IPS DF 19.7 (cell line): ENCODE measurements at places on chromosomes 2 and 18.

GRCh38 chr18:48751727-48752468, 198.9 kb downstream of the SMAD7 start:
- no peak for DNase-seq

GRCh38 chr2:216151313-216152025, 42.3 kb downstream of the XRCC5 start:
- no peak for DNase-seq

- no peak for DNase-seq
Measured at GRCh38 chr18:40555914-40556313, 1399.1 kb upstream of the PIK3C3 start.

DNA sequence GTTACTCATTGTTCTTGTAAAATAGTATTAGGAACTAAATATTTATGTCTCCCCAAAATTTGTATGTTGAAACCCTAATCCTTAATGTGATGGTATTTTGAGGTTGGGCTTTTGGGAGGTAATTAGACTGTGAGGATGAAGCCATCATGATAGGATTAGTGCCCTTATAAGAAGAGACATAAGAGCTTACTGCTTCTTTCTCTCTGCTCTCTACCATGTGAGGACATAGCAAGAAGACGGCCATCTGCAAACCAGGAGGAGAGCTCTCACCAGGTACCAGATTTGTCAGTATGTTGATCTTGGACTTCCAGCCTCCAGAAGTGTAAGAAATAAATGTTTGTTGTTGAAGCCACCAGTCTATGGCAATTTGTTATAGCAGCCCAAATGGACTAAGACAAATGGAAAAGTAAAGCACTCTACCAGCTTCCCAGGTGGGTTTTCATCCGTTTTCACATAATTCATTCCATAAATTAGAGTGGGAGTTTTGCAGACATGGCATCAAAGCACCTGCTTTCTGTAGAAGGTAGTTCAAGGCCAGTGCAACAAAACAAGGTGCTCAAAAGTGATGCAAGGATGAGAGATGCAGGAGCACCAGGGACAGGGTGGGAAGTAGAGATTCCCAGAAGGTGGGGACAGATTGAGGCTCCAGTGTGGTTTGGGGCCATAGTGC, 70.7 kb downstream of the MYCN start:
- no peak for DNase-seq

GRCh38 chr18:21733011-21733410, 7.6 kb upstream of the MIB1 start:
- DNase-seq = no peak

- DNase-seq = no peak
Measured at GRCh38 chr2:64852771-64853241, 136.4 kb upstream of the SLC1A4 start.

- DNase-seq = no peak
Measured at GRCh38 chr18:34985963-34986362, 55.2 kb upstream of the MAPRE2 start.

DNA sequence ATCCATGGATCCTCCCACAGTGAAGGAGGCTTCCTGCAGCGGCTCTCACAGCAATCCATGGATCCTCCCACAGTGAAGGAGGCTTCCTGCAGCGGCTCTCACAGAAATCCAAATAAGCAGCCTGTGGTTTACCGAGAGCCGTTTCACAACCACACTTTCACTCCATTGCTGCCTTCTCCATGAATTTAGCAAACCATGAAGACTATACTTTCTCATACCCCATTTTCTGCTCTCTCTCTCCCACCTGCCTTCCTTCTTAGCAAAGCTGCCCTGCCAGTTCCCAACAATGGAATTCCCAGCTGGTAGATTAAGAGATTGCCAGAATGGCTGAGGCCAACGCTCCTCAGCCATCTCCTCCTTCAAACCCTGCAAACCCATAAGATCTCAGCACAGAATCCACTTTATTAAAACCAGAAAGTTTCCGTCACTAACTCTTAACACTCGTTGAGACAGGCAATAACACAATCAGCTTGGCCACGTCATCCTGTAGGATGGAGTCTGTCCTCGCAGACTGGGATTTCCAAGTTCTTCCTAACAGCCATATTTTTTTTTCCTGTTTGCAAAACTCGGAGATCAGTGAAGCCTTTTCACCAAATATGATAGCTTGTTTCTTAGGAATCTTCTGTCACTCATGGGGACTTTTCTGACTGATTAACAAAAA, 162.2 kb downstream of the PXDN start:
- DNase-seq = no peak

- no peak for DNase-seq
Measured at GRCh38 chr18:24094561-24094960, 44.3 kb upstream of the CABYR start.

- DNase-seq = no peak
Measured at GRCh38 chr2:234661175-234661574, 164.3 kb upstream of the ARL4C start.

DNA sequence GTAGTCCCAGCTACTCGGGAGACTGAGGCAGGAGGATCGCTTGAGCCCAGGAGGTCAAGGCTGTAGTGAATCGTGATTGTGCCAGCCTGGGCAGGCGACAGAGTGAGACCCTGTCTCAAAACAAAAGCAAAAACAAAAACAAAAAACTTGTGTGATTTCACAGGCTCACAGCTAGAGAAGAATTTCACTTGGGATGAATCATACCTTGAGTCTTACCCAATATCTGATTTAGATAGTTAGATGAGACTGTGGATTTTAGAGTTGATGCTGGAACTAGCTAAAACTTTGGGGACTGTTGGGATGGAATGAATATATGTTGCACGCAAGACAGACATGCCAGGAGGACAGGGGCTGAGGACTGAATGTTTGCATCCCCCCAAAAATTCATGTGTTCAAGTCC, 4.4 kb downstream of the ANKRD29 start:
- DNase-seq = no peak

GRCh38 chr18:77001979-77002378, 130.6 kb downstream of the MBP start:
- no peak for DNase-seq

DNA sequence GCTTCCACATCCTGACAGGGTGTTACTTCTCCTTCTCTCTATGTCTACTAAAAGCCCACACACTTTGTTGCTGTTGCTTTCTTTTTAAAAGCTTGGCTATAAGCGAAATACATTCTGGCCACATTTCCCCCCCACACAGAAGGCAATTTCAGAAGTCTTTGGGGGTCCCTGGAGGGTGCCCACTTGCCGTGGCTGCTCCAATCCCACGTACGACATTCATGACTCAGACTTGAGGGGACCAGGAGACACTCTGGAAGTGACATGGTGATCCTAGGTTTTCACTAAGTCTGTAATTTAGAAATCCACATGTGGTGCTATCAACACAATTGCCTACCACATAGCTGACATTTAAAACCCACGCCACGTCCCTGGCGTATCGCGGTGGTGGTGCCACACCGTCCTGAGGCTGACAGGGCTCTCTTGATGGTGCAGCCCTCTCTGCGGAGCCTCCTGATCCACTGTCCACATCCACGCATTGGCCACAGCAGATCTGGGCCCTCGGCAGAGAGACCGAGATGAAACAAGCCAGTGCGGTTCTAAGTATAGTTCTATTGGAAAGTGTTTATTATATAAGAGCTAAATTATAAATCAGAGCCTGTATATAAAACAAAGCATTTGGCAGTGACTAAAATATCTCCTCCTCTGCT, 42.4 kb downstream of the CYP27C1 start:
- no peak for DNase-seq

- no peak for DNase-seq
Measured at GRCh38 chr2:167353605-167354280, 465.5 kb downstream of the XIRP2 start.

DNA sequence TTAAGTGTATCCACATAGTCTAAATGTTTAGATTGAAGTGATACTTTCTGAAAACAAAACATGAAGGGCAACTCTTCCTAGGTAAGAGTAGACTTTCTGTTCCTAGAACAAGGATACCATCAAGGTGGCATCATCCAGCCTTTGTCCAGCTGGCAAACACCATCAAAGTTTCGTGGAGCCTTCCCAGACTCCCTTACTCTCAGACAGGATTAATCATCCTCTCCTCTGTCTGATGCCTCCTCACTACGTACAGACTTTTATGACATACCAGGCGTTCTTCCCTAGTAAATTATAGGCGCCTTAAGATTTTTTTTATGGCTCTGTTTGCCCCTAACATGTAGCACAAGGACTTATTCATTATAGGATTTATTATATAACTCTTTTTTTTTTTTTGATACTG, 29.4 kb upstream of the ASNSD1 start:
- DNase-seq = no peak

DNA sequence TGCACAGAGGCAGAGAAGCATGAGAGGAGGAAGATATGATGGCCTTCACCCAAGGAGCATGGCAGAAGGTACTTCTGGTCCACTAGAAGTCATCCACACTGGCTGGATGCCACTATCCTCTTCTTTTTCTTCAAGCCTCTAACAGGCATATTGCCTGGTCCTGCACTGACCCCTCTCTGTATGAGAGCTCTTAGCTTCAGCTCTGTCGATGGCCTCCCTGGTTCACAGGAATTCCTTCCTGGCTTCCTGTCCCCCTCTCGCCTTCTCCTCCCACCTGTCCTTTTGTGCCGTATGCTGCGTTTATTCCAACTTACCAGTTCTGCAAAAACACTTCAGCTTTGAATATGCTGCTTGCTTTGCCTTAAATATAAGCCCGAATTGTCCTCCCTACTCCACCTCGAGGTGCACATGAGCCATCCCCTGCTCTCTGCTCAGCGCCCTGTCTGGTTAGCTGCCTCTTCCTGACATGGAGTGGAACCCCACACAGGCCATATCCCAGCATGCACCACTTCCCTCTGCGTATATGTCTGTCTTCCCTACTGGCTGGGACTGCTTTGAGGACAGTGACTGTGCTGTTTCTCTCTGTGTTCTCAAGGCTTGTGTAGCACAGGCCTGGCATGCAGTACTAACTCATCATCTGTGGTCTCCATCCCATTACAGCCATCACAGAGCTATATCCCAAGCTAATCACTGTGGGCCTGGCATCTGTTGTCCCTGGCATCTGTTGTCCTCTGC, 474.9 kb downstream of the EIPR1 start:
- no peak for DNase-seq

- DNase-seq = no peak
Measured at GRCh38 chr18:33711514-33711913, 133.5 kb downstream of the ASXL3 start.

- no peak for DNase-seq
Measured at GRCh38 chr2:108377401-108377800, 353 bp upstream of the SULT1C4 start.

- DNase-seq = no peak
Measured at GRCh38 chr2:25756536-25756935, 83.2 kb upstream of the DTNB start.

DNA sequence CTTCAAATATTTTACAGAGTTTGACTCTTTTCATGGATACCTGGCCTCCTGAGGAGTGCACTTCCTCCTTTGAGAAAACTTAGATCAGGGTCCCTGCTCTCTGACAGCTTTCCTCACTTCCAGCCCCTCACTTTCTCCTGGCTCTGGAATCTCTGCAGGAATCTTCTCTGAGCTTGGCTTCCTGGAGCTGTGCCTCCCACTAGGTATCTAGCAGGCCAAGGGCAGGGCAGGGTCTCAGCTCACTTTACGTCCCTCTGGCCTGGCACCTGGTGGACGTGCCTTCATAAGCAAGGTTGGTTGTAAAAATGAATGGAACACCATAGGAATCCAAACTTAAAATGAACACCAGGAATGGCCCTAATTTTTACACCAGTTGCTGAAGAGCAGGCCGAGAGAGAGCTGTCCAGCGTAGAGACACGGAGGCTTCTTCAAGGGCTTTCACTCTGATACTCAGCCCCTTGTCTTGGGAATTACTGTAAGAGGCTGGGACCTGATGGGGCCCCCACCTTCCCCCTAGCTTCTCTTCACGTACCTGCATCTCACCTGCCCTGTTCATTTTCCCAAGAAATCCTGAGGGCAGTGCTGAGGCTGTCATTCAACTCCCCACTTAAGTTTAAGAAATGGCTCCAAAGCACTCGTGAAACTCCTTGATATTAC, 426.9 kb upstream of the ID2 start:
- DNase-seq = no peak

DNA sequence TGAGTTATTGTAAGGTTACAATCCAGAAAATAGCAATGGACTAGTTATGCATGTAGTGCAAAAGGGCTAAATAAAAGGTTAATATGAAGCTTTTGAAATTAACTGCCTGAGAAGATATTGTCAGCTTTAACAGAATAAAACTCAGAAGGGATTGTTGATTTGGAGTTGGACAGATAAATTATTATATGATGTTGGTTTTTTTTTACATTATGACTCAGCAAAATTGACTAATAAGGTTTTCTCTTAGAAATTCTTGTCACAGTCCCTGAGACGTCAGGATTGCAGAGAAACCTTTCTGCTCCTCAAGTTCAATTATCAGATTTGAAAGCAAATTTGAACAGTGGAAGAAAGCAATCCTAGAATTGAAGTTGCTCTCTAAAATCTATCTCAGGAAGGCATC, 946.9 kb downstream of the CBLN2 start:
- DNase-seq = no peak
